ENCODE measurements at places on chromosomes 16 and 17.

GRCh38 chr17:39970157-39970692, 7.4 kb downstream of the GSDMA start:
- no peak for DNase-seq

- DNase-seq: no peak
These were observed 5.4 kb downstream of the SREBF1 start for GRCh38 chr17:17831208-17832031.

DNA sequence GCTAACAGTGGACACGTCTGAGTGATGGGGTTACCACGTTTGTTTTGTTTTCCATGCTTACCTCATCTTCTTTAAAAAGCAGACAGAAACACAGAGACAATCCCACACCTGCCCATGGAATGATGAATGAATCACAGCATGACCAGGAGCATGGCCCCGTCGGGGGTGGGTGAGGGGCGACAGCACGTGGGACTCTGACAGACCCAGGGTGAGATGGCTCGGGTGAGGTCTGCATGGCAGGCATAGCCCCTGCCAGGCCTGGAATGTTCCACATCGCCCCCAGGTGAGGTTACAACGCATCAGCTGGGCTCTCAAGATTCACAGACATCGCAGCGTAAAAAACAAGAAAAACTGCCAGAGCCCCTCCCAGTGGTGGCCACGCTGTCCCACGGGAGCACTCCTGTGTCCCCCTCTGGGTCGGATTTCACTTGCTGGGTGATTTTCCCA, 18.1 kb downstream of the SLC7A5 start:
- DNase-seq: no peak

GRCh38 chr16:50525716-50526115, 22.5 kb upstream of the NKD1 start:
- no peak for DNase-seq

DNA sequence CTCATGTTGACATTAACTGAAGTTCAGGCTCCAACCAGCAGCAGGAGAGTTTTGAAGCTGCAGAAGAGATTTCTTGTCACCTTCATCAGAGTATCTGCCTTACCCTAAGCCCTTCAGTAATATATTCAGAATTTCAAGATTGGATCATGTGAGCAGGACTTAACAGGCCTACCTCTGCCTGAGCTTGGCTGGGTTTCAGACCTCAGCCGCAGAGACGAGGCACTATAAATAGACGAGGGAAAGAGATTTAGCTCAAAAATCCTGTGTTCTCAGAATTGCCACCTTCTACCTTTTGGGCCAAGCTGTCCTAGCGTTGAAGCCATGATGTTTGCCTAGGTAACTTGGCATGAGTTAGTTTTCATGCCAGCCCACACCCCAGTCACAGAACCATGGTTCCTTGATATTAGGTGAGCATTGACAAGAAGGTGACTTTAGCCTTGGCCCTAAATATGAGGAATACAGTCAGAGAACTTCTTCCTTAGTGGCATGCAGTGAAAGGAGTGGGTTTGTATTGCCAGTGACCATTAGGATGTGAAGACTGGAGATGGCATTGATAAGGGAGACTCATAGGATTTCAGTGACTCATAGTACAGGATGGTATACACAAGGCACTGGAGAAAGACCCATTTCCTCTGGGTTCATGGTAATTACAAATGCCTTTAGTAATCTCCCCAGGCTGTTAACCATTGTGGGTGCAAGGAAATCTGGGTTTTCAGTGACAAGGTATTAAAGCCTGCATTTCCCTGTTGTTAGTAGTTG, 224.3 kb downstream of the MSI2 start:
- peak; percentile 20 for DNase-seq

DNA sequence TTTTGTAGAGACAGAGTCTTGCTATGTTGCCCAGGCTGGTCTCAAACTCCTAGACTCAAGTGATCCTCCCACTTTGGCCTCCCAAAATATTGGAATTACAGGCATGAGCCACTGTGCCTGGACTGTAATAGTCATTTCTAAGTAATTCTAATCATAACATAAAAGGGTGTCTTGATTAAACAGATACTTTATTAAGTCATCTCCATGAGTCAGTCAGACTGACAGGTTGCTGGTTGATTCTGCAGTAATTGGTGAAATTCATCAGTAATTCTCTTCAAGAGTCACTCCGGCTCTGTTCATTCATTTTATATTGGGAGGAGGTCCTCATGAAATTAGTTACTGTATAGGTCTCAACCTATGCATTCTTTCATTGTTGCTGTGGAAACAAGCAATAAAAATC, 85.6 kb downstream of the SPECC1 start:
- no peak for DNase-seq

- peak; percentile 91 for DNase-seq
These were observed 39.7 kb downstream of the USP10 start for GRCh38 chr16:84739349-84740124.

GRCh38 chr16:21626659-21627277, 25.6 kb downstream of the IGSF6 start:
- DNase-seq: peak; percentile 87

- DNase-seq: no peak
These were observed 22.3 kb downstream of the ARHGAP27 start for GRCh38 chr17:45410144-45411091.

DNA sequence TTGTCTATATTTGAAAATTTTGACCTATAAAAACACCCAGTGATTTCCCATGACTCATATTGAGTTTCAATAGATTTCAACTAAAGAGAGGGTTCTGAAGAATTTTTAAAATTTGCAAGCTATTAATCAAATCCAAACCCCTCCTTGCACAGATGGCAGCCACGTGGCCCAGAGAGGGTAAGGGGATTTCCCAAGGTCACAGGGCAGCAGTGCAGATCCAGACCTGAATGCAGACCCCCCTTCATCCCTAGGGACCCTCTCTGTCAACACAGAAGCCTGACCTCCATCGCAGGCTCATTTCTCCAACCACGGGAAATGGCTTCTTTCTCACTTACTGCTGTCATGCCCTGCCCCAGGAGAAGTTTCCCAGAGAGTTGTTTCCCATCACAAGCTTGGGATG, 24.7 kb upstream of the CES5A start:
- no peak for DNase-seq

- no peak for DNase-seq
These were observed 5.6 kb downstream of the AKAP1 start for GRCh38 chr17:57090560-57091185.

DNA sequence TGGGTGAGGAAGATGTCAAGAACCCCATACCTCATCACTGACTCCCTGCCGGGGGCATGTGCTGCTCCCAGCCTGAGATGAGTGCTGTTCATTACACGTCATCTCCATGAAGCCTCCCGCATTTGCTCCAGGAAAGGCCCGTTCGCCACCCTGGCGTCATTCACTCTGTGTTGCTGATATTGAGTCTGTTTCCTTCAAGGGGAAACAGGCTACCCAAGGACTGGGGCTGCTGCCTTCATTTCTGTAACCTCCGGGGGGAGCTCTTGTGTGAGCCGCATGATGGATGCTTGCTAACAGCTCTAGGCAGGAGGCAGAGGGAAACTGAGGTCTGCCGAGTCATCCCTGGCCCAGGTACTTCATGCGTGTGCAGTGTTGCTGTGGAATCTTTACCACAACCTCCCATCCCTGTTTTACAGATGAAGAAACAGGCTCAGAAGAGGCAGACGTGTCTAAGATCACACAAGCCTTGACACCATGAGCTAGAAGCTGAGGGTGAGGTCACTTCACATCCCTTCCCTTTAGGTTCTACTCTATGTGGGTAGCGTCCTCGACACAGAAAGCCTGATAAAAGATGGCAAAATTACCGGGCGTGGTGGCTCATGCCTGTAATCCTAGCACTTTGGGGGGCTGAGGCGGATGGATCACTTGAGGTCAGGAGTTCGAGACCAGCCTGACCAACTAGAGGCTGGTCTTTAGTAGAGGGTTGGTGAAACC, 3.5 kb upstream of the ARMC5 start:
- DNase-seq: no peak

DNA sequence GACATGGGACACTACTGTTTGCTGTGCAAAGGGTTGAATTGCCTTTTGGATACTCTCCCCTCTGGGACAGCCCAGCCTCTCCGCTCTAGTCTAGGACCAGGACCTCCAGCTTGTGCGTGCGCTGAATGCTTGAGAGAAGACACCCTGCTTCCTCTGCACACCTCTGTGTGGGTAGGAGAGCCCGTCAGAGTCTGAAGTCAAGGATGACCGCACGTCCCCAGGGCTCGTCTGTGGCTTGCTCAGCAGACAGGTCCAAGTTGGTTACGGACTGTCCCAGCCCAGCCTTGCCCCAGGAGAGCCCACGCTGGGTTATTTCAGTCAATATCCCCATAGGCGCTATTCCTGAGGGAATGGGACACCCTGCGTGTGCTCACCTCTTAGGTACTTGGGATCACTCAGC, 3.7 kb downstream of the C16orf89 start:
- DNase-seq: no peak

GRCh38 chr17:43430936-43431713, 32.3 kb downstream of the ARL4D start:
- no peak for DNase-seq

All from AG20443 (cell line).